ENCODE measurements at places on chromosomes 3 and 15.

DNA sequence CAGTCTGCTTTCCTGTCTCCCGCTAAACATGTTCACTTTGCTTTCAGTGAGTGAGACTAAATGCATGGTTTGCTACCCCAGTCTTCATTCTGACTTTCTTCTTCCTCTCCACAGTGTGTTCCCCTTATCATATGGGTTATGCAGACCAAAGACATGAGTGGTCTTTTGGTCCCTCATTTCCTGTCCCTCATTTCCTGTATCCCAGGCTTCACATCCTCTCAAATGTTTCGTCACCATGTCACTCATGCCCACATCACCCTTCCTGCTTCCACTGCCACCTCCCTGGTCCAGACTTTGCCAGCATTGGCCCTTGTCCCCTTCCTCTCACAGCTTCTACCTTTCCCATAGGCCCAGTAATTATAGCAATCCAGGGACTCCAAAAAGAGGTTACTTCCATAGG lies 209.0 kb downstream of the MYRIP start:
- no peak for DNase-seq

GRCh38 chr15:49758856-49759255 lies 138.0 kb downstream of the DTWD1 start:
- DNase-seq, result no peak

- no peak for DNase-seq
Measured at GRCh38 chr15:63939531-63940130, 105.9 kb upstream of the HERC1 start.

- no peak for DNase-seq
Measured at GRCh38 chr3:63975723-63976122, 47.6 kb downstream of the PSMD6 start.

DNA sequence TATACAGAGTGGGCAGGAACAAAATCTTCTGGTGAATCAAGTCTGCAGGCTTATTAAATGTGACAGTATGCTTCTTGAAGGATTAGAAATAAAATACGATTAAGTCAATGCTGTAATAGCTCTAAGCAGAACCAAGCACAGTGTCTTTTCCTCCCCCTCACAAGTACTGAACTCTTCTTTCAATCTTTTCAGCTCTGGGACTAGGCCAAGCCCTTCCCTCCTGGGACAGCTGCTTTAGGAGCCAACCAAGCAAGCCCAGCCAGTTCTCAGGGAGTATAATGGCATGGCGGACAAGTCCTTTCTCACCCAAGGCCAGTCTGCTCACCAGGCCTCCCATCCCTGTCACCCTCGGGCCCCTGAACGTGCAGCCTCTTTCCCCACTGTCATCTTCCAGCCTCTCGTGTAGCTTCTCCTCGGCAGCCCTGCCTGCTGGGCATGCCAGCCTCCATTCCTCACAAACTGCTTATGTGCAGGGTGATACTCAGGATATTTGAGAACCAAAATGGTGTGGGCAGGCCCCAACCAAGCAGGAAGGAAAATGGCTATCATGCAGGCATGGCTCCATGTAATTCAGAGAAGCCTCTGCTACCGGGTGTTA lies 8.4 kb upstream of the PPP1R2 start:
- DNase-seq, result no peak

DNA sequence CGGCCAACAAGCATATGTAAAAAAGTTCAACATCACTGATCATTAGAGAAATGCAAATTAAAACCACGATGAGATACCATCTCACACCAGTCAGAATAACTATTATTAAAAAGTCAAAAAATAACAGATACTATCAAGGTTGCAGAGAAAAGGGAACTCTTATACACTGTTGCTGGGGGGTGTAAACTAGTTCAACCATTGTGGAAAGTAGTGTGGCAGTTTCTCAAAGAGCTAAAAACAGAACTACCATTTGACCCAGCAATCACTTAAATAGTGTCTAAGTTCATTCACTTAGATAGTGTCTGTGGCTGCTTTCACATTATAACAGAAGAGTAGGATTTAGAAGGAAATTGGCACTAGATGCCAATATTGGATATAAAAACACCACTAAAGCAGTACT lies 49.7 kb downstream of the CGGBP1 start:
- DNase-seq, result no peak

DNA sequence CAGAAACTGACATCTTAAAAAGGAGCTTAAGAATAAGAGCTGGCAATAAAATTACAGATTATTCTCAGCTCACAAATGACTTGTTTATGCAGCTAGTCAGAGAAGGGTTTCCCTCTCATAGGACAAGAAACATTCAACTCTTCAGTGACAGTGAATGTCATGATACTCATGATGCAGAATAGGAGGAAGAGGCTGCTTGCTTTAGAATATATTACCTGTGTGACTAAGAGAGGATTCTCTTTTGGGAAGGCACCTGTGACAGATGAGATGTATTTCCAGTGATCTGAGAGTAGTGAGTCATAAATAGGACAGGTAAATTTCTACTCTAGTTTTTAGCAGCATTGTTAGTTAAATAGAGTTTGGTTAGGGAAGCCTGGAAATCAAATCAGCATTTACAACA lies 39.9 kb downstream of the RASA2 start:
- DNase-seq, result no peak

DNA sequence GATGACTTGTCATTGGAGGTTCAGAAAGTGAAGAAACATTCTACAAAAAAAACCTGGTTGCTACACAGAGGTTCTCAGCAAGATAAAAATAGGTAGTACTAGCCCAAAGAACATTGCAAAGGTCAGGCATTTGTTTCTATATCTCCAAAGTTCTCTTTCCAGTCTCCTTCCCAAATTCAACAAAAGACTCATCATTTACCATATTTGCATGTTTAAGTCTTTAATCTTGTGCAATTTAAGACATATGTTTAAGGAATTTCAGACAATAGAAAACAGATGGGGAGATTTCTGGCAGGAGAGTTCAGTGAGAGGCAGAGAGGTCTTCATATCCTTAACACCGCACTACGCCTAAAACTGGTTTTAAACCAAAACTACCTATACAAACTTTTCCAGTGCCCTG lies 173.8 kb upstream of the THBS1 start:
- no peak for DNase-seq

GRCh38 chr3:9843715-9844438 lies at the start of gene RPUSD3:
Gene RPUSD3 (minus strand): TSS chr3:9844008. CDS start chr3:9843990, 18 bp downstream.
- DNase-seq, result peak; percentile 69

Measured in Panc1 (cell line).